ENCODE measurements at places on chromosomes 12 and 14. TPM values are rescaled to one million over a fixed set of nuclear protein-coding genes. Genes with fewer than 3 reads are reported as not detected.

DNA sequence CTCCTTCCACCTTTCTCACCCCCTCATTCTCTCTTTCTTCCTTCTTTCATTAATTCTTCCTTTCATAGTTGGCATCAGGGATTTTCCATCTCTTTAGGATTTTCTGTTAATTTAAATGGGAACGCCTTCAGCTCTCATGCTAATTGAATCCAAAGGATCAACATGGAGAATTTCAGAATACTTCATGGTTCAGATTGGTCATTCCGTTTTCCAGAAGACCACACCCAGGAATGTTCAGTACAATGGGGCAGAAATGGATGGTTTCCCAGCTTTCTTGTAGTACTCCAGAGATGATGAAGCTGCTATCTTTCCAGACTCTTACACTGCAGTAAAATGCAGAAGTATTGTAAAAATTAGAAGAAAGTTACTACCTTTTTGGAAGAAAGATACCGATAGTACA, 440.0 kb downstream of the DAD1 start:
- no peaks in the 10 kb centered on the region for H3K27me3 ChIP-seq
- H3K4me1 ChIP-seq: no peaks in the 10 kb centered on the region
- no peak overlapping the region for H3K27ac ChIP-seq

DNA sequence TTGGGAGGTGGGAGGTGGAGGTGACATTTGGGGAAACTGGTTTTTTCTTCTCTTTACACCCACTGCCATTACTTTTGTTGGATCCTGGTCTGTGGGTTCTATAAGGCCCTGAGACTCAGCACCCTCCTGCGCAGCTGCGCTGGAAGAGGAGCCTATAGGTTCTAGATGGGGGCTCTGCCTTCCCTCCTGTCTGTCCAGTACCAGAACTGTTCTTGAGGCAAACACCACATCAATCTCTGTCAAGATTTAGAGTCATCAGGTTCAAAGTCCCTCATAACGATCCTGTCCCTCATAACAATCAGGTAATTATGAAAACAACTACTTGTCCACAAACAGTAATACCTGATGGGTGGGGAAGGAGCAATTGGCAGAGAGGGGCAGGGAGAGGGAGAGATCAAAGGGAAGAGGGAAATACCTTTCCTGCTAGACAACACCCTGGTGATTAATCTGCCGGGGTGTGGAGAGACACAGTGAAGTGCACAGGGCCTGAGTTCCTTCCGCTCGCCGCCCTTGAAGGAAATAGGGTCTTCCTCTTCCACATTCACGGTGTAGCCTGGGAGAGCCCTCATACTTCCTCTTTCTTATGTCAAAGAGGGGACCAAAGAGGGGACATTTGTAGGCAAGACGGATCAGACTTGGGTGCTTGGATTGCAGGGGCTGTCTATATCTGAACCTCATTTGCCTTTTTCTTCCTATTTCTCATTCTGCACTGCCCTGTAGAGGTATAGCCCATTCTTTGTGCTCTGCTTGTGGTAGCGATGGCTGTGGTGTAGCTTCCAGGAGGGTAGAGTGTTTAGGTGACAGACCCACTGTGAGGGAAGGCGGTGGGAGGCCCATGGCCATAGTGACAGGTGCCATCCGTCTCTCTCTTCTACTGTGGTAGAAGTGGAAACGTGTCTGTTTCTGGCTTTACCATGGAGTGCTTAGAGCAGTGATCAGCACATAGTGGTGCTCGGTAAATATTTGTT, 12.6 kb downstream of the GPRC5A start:
- peaks cover 7% of the 10 kb centered on the region for H3K4me1 ChIP-seq
- no peak overlapping the region for H3K27ac ChIP-seq
- no peak for DNase-seq
- H3K4me3 ChIP-seq: no peak overlapping the region
- no peaks in the 10 kb centered on the region for H3K36me3 ChIP-seq

GRCh38 chr14:55329999-55330710, 58.9 kb downstream of the FBXO34 start:
- no peak overlapping the region for H3K4me3 ChIP-seq
- no peaks in the 10 kb centered on the region for H3K36me3 ChIP-seq
- H3K4me1 ChIP-seq: peaks cover 62% of the 10 kb centered on the region
- H3K27ac ChIP-seq: peak overlapping the region; percentile 18
- DNase-seq: no peak
- no peaks in the 10 kb centered on the region for H3K27me3 ChIP-seq

DNA sequence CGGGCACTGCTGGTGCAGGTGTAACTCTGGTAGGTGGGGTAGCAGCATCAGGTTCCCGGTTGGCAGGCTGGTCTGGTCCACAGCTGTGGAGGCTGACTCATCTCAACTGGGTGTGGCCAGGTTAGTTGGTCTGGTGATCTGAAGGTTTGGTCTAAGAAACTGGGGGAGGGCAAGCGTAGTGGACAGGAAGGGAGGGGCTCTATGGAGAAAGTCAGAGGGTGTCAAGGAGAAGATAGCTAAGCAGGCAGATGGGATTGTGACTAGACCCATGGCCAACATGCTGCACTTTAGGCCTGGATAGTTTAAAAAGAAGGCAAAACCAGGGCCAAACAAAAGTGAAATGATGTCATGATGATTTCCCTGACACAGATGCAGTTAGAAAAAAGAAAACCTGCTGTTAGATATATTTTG, 7.9 kb downstream of the TRIM9 start:
- H3K4me1 ChIP-seq: peaks cover under 1% of the 10 kb centered on the region
- no peak overlapping the region for H3K4me3 ChIP-seq
- no peak for DNase-seq
- H3K27ac ChIP-seq: no peak overlapping the region
- peaks cover under 1% of the 10 kb centered on the region for H3K27me3 ChIP-seq
- no peaks in the 10 kb centered on the region for H3K36me3 ChIP-seq

DNA sequence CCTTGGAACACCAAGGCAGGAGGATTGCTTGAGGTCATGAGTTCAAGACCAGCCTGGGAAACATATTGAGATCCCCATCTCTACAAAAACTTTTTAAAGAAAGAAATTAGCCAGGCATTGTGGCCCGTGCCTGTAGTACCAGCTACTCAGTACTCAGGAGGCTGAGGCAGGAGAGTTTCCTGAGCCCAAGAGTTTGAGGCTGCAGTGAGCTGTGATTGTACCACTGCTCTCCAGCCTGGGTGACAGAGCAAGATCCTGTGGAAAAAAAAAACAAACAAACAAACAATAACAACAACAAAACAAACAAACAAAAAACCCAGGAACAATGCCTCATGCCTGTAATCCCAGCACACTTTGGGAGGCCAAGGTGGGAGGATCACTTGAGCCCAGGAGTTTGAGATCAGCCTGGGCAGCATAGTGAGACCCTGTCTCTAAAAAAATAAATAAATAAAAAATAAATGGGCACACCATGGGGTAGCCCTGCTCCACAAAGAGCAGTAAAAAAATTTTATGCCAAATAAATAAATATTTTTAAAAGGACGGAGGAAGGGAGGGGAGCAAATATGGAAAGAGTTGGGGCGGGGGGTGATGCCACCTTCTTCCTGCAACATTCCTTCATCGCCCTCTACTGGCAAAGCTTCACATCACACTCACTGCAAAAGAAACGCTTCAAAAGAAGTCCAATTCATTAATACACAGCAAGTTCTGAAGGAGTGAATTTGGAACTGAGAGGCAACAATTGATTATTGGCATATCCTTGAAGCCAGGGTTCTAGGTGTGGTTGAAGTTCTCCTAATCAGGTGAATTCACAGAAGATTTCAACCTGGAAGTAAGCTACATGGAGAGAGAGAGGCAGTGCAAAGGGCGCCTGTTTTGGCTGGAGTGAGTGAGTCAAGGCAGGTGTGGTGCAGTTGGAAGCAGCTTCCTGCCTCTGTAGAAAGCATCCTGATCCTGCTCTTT, 8.8 kb upstream of the GNPTAB start:
- H3K4me3 ChIP-seq: no peak overlapping the region
- H3K36me3 ChIP-seq: no peaks in the 10 kb centered on the region
- DNase-seq: no peak
- no peak overlapping the region for H3K27ac ChIP-seq

- no peak overlapping the region for H3K4me3 ChIP-seq
- H3K36me3 ChIP-seq: no peaks in the 10 kb centered on the region
- peak overlapping the region; percentile 55 for H3K27ac ChIP-seq
- no peak for DNase-seq
Measured at GRCh38 chr12:42735861-42736361, 146.4 kb upstream of the PRICKLE1 start.

DNA sequence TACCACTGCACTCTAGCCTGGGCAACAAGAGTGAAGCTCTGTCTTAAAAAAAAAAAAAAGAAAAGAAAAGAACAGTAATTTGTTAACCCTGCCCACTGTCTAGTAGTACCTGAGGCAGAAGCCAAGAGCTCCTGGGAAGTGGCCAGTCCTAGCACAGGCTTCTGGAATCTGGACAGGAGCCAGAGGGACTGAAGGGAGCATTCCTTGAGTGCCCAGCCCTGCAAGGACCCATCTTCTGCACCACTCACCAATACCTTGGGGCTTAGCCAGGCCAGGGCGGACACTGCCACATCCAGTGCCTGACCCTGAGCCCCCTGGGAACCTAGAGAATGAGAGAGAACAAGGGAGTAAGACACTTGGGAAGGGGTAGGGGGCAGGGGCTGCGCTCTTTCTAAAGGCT, 33.7 kb downstream of the PARP2 start:
- no peak overlapping the region for H3K4me3 ChIP-seq
- H3K4me1 ChIP-seq: peaks cover 5% of the 10 kb centered on the region
- no peak for DNase-seq
- H3K27me3 ChIP-seq: no peaks in the 10 kb centered on the region
- peaks cover 100% of the 10 kb centered on the region for H3K36me3 ChIP-seq

The TPH2 gene
- total RNA-seq: not detected

DNA sequence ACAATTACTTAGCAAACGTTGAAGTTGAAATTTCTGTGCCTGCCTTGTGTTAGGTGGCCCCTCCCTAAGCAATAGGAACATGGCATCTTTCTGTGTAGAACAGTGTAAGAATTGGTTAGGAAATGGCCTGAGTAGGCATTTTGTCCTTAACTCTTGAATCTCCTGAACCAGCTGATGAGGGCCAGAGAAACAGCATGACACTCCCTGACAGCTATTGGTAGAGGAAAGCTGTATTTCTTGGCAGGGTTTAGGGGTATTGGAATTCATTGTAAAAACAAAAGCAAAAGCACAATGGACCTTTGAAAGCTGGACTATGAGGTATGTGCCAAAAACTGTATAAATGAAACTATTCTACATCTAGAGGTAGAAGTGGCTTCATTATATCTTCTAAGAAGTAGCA, 40.6 kb upstream of the LRTM2 start:
- DNase-seq: no peak
- H3K4me3 ChIP-seq: no peak overlapping the region
- H3K27me3 ChIP-seq: no peaks in the 10 kb centered on the region
- peak overlapping the region; percentile 22 for H3K27ac ChIP-seq
- peaks cover 43% of the 10 kb centered on the region for H3K4me1 ChIP-seq

All from esophagus muscularis mucosa (tissue), 4 donors.